ENCODE measurements at places on chromosomes 5 and 9.

GRCh38 chr5:9564752-9565151 lies 18.9 kb upstream of the SEMA5A start:
- DNase-seq: no peak

DNA sequence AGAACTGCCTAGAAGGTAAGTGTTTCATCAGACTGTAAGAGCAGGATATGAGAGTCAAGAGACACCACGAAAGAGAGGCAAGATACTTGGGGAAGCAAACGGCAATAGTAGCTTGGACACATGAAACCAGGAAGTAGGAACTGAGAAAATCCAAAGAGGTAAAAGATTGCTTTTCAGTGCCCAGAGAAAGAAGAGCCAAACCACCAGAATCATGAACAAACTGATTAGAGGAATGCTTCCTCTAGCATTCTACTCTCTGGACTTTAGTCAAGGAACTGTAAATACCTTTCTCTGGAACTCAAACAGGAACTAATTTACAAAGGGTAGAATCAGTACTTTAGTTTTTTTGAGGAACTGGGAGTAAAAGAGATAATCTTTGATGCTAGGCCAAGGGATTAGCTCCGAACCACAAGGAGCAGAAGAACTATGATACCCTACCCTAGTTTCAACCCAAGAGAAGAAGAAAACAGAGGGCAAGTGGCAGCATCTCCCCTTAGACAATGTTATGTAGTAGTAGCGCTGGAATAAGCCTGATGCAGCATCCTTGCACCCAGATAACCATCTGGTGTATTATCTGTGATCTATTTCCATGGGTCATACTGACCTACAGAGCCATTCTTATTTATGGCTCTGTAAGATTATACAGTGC lies 41.3 kb downstream of the EFCAB9 start:
- DNase-seq: no peak

DNA sequence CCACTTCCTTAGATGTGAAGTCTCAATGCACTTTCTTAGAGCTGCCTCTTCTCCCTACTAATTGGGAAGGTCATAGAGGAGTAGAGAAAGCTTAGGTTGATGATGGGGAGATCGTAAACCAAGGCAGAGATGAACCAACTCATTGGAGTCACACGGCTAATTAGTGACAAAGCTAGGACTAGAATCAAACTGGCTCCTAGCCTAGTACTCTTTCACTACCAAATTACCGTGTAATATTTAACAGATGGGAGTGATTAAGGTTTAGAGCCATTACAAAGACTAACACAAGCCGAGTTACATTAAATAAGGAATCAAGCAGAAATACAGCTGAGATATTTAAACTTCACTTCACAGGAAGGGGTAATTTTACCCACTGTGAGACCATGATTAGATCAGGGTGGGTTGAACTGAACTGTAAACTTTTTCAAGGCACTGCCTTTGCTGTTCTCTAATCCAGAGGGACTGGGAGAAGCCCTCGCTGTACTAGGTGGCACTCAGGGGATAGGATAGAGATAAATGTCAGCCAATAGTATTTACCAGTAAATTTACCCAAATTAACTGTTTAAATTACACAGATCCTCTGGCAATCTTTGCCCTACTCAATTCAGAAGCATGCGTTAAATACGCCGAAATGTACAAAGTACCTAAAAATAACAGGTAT lies 166.4 kb upstream of the PIK3R1 start:
- DNase-seq: peak; percentile 43

GRCh38 chr9:23011669-23012068 lies 565.0 kb downstream of the DMRTA1 start:
- DNase-seq: no peak

DNA sequence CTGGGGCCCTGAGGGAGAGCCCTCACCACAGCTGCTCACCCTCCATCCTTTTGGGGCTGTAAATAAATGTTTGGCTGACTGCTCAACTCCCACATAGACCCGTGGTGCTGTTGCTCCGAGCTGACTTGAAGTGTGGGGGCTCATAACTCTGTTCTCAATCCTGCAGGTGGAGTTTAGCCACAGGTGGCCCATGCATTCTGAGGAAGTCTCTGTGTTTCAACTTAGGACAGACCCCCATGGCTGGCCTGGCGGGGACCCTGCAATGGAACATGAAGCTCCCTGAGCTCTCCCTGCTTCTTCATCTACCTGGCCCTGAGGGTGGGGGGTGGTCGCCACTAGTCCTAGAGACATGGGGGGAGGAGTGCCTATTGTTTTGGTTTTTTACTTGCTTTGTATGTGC lies 19.7 kb downstream of the NDUFS6 start:
- no peak for DNase-seq

DNA sequence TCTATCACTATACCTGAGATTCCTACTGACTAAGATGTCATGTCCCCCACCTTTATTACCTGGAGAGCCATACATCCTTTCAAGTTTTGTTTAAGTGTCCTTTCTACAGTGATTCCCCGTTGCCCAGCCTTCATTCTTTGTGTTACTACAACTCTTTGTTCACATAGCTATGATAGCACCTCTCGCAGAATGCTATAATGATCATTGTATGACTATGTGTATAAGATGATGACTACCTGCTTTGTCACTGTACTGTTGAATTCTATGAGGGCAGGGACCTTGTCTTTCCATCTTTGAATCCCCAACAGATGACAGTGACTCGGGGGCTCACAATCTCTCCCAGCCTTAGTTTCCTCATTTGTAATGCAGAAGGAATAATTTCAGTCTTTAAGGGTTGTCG lies 361.2 kb downstream of the NPR3 start:
- no peak for DNase-seq

- DNase-seq: no peak
These were observed 114.9 kb downstream of the GAPVD1 start for GRCh38 chr9:125376261-125377226.

- DNase-seq: no peak
These were observed 56.1 kb downstream of the EHMT1 start for GRCh38 chr9:137674976-137675320.

All from NCI-H446 treated with DMSO at 0.1 percent for 48 hours (cell line).